ENCODE measurements at places on chromosomes 5 and 9.

GRCh38 chr9:130185490-130186031, 13.4 kb downstream of the NCS1 start:
- DNase-seq, result no peak

DNA sequence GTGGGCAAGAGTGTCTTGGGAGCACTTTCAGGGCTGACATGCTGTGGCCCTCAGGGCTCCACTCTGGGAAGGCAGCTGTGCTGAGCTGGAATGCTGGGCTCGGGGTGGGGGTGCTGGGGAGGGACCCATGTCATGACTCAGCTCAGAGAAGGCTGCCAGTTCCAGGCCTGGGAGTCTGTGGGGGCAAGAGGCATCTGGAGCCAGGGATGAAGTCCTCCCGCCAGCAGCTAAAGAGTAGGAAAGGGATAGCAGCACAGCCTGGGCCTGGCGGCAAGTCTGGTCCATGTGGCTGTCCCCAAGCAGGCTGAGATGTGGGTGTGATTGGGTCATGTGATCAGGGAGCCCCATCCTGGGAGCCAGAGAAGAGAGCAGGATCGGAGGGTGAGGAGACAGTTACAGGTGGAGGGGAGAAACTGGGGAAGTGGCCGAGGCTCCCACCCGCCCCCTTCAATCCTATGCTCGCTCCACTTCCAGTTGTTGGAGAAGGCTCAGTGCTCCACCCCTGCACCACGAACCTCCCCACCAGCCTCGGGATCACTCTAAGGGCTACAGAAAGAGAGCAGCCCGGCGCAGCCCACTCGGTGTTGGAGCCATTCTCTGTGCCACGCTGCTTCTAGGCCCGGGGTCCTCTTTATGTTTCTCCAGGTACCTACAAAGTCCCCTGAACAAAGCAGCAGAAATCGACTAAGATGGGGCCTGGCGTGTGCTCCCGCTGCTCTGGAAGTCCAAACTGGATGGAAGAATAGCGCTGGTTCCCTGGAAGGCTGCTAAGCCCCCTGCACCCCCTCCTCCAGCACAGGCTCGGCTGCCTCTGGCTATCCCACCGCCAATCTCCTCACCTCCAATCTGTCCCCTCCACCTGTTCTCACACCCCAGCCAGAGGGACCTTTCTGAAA, 12.0 kb downstream of the PDGFRB start:
- peak; percentile 93 for DNase-seq

- no peak for DNase-seq
These were observed 164.2 kb downstream of the ICE1 start for GRCh38 chr5:5586721-5587120.

- DNase-seq, result peak; percentile 67
These were observed 2.5 kb downstream of the TLE1 start for GRCh38 chr9:81686614-81687520.

- DNase-seq, result no peak
These were observed 61.4 kb downstream of the PCDH1 start for GRCh38 chr5:141816598-141817399.

DNA sequence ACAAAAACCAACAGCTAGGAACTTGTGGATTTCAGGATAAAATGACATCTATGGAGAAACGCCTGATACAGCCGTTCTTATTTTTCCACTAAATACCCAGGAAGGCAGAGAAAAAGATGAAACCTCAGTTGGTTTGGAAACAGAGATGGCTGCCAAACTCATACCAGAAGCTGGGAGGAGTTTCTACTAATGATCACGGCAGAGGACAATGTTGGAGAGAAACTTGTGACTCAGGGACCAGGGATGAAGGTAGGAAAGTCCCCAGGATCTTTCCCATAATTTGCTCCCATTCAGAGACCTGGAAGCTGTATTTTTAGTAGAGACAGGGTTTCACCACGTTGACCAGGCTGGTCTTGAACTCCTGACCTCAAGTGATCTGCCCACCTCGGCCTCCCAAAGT, 187.1 kb upstream of the IER5L start:
- DNase-seq, result peak; percentile 23

DNA sequence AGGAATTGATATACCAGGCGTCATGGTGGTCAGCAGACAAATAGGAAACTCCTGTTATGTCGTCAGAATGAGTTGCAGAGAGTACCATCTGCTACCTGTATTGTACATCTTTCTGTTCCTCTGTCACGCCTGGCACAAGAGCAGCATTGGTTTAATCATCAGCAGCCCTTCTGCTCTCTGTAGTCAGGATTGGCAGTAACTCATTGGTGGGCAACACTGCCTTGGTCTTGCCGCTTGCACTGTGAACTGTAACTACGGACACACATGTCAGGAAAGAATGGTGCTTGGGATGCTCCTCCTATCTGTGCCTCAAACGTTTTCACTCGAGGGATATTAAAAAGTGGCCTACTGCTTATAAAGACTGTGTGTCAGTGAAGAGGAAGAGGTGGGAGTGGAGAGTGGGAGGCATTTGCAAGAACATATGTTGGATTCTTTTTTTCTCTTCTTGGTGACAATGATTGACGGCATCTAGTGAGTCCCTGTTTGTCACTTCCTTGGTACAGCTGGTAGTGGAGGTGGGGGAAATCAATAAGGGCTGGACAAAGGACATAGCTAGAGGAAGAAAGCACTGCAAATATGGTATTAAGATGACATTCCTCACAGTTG, 76.6 kb downstream of the F2RL2 start:
- DNase-seq, result no peak

- no peak for DNase-seq
These were observed 26.4 kb upstream of the ELL2 start for GRCh38 chr5:95988094-95988493.

- no peak for DNase-seq
These were observed 271.9 kb downstream of the NSG2 start for GRCh38 chr5:174317256-174317894.

DNA sequence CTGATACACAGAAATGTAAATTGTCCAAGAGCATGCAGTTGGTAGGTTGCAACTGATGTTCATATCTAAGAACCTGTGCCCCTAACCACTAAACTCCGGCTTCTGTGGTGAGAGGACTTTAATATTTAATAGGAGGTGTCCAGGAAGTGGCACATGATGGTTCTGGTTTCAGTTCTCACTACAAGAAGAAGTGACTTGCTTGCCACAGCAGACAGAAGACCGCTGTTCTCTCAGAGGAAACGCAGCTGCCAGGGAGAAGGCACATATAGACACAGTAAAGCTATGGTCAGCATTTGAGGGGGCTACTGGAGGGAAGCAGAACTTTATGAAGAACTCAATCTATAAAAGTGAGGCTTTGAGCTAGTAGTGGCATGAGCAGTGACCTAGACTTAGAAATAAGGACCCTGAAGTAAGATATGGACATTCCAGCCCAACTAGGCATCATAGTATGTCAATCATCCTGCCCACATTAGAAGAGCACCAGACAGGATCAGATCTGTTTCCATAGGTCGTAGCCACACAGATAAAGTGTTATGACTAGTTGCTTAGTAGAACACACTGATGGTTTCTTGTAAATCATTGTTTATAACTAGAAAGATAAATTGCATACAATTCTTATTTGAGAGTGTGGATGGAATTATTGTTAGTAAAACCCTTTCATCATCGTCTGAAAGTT, 36.4 kb upstream of the DAB2 start:
- no peak for DNase-seq

DNA sequence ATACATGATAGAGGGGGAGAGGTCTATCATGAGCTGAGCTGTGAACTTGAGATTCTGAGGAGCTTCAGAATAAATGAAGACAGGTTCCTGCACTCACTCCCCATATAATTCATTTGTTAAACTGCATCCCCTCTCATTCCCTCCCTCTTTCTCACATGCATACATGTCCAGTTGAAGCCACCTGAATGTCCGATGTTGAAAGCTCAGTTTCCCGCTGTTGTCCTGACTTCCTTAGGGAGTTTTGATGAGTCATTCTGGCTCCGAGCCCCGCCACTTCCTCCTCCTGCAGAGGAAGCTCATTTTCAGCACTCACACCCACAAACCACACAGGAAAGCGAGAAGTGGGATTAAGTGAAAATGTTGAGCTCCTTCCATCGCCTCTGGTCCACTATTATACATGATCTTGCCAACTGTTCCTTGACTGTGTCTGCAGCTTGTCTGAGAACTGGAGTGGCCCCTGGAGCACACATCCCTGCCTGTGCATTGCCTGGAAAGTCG, 121.2 kb downstream of the CEMIP2 start:
- peak; percentile 50 for DNase-seq

DNA sequence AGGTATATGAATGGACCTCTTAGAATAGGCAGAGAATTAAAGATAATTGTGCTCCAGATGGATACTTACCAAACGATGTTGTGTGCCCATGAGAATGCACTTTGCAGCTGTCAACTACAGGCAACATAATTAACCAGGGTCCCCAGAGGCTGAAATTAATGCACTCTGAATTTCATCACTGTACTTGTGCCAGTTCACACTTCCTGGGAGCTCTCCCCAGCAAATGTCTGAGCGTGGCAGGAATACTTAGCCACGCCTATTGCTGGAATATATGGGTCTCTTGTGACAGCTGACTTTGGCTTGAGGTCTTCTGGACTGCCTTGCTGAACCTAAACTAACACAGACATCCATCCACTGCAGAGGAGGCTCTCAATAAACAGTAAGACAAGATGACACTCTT, 11.9 kb upstream of the C1QTNF2 start:
- DNase-seq, result no peak

GRCh38 chr5:132876020-132876759, 2.7 kb downstream of the LEAP2 start:
- no peak for DNase-seq

- DNase-seq, result peak; percentile 82
These were observed 69.7 kb downstream of the ABCA1 start for GRCh38 chr9:104858271-104858670.

DNA sequence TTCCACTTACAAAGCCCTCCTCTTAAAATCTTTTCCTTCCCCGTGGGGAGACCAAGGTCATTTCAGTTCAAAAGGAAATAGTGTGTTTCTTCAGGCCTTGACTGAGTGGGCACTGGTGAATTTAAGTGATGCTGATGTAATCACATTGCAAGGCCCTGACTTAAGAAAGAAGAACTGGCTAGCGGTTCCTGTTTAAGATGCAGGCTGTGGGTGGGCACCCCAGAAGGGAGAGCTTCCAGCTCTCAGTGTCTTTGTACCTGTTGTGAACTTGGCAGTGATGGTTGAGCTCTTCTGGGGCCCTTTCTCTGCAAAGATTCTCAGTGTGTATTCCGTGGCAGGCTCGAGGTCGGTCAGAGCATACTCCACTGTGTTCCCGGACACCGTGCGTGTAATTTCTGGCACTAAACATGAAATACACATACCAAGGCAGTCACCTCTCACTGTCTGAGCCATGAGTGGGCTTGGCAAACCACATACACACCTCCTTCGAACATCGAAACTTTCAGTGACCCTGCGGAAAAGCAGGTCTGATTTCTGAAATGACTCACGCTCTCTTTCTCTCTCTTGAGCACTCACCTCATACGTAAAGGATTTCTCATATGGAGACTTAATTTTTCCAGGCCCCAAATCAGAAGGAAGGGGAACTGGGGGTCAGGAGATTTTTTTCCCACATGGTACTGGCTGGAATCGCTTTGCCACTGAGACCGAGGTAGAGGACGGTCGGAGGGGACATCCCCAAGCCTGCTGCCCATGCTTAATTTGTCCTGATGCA, 81.9 kb downstream of the TNC start:
- peak; percentile 78 for DNase-seq

- no peak for DNase-seq
These were observed 4.4 kb downstream of the NPM1 start for GRCh38 chr5:171391996-171392577.

GRCh38 chr5:112546946-112547592, 128.0 kb upstream of the EPB41L4A start:
- DNase-seq, result no peak

GRCh38 chr9:103802068-103802467, 292.0 kb upstream of the SMC2 start:
- DNase-seq, result no peak

DNA sequence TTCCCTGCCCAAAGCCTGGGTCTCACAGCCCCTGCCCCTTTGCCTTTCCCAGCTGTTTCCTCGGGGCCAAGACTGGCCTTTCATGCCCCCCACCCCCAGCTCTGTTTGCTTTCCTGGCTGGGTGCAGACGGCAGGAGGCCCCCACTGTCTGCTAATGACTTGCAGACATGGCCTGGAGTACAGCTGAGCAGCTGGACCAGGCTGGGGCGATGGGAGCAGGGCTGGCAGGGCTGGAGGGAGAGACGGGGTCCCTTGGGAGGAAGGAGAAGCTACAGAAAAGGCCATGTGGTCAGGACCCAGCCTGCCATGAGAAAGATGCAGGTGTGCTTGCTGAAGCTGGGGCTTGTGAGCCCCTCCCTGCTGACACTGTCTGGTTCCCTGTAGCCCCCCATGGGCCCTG, 28.3 kb upstream of the GFPT2 start:
- DNase-seq, result no peak

- DNase-seq, result peak; percentile 97
These were observed 4.1 kb downstream of the NFIL3 start for GRCh38 chr9:91419222-91420191.

DNA sequence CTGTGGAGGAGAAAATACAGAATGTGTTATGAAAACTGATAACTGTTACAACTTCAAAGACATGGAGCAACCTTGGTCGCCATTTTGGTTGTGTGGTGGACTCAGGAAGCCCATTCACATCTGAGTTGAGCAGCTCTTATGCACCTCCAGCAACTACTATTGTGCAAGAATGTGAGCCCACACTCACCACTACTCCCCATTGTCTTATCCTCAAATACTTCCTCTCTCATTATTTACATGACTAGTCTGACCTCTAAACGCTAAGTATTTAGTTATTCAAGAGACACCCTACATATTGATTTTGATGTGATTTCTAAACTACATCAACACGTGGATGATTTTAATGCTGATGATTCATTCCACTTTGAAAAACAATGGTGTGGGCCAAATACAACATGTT, 516.6 kb upstream of the CLINT1 start:
- DNase-seq, result no peak

- no peak for DNase-seq
These were observed 103.0 kb downstream of the HSD17B3 start for GRCh38 chr9:96199006-96199405.

- DNase-seq, result no peak
These were observed 3.1 kb downstream of the WNK2 start for GRCh38 chr9:93187047-93187446.

GRCh38 chr9:92752812-92753404, 11.7 kb downstream of the BICD2 start:
- DNase-seq, result no peak

DNA sequence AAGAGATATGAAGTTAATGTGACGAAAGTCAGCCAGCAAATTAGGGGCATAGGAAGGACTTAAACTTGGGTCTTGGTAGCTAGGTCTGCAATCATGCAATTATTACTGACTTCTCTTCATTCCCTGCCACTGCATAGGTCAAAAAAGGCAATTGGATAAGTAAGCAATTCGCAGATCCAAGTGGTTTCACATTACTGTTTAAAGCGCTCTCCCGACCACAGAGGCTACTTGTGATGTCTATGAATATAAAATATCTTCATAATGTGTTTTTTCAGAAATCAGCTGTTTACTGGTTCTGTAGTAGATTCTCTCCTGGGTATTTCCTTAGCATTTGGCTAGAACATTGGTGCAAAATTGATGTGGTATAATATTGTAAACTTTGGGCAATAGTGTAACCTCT, 174.7 kb upstream of the PTGER4 start:
- no peak for DNase-seq

Measured in stromal cell of bone marrow (primary cell).